Activated T-helper 2 cell treated with anti-CD3 and anti-CD28 coated beads, Interferon-gamma antibody, Interleukin-2, Interleukin-4, amounts not matched to agents 10 μg/mL and 5 μg/mL and 100 μg/mL, durations not matched to agents 14 hours and 24 hours and 36 hours (primary cell): ENCODE measurements at places on chromosomes 6 and 20.

DNA sequence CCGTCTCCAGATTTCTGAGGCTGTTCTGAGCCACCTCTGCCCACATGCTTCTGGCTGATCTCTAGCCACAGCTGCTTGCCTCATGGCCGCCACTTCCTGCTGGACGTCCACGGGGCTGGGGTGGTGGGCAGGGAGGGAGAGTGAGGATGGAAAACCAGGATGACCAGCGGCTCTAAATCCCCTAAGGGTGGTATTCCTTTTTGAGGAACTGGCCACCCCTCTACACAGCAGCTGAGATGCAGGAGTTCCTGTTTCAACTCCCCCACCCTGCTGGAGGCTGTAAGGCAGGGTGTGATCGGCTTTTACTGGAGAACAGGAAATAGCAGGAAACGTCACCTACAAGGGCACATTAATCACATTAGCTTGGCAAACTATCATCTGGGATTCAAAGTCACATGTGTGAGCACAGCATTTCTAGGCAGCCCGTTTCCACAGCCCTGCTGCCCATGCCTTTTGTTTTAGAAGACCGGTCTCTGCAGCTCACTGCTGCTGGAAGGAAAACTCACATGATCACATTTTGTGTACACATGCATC lies 181.6 kb upstream of the ECI2 start:
- DNase-seq: no peak

DNA sequence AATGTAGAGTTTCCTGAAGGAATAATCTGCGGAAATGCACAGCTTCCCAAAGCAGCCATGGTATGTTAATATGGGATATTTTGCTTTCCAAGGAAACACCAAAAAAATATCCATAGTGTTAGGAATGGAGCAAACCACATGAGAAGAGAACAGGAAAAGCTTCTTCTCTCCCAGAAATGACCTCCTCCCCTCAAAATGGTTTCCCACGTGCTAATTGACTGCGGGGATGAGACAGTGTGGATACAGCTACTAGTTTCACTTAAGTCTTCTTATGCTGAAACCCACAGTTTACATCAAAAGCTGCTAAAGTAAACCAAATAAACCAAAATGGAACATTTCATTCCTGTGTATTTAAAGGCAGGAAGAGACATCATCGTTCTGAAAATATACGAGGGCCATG lies 69.4 kb downstream of the FYN start:
- DNase-seq: no peak

- DNase-seq: no peak
Measured at GRCh38 chr20:59428441-59429205, 128.2 kb downstream of the EDN3 start.

DNA sequence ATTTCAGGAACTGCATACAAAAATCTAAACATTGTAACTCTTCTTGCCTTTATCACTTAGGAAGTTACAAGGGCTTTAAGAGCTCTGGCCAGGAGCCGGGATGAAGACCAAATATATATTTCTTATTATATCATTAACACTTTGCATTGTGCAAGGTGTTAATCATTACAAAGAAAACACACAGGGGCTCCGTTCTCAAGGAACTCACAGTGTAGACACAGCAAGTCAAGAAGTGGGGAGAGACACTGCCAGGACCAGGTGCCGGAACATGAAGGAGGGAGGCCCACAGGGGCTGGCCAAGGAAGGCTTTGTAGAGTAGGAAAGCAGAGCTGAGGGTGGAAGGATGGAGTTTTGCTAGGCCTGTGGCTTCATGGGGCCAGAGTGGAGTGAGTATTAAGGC lies 17.4 kb downstream of the ITPR3 start:
- DNase-seq: no peak

GRCh38 chr6:93021235-93021915 lies 398.0 kb downstream of the EPHA7 start:
- no peak for DNase-seq

DNA sequence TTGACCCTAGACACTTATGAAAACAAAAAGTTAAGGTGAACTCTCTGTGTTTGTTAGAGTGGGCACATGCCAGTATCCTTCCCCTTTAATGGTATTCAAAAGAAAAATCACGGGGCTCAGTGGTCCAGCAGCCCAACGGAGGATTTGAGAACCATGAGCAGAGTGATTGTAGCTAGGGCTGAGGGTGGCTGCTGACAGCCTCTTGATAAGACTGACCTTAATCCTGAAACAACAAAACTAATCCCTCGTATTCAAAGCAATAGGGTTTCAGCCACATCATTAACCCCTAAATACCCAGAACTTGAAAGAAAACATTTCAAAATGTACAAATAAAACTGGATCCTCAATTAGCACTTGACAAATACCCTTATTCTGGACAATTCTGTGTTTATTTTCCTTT lies 95.1 kb downstream of the SNAP25 start:
- no peak for DNase-seq

- DNase-seq: no peak
Measured at GRCh38 chr6:120248451-120248850, 898.9 kb upstream of the MAN1A1 start.

DNA sequence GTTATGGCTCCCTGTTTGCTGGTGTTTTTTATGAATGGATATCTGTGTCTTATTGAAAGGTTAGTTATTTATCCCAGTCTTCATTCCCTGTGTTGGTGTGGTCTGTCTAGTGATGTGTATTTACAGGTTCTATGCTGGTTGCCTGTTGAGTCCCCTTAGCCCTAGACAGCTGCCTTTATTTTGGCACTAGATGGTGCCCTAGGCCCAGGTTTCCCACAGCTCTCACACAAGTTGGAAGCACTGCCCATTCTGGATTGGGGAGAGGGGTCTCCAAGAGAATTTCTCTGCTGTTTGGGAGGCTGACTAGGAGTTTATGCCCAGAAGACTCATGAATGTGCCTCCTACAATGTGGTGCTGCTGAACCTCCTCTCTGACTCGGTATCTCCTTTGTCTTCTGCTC lies 12.4 kb downstream of the GRM1 start:
- no peak for DNase-seq

DNA sequence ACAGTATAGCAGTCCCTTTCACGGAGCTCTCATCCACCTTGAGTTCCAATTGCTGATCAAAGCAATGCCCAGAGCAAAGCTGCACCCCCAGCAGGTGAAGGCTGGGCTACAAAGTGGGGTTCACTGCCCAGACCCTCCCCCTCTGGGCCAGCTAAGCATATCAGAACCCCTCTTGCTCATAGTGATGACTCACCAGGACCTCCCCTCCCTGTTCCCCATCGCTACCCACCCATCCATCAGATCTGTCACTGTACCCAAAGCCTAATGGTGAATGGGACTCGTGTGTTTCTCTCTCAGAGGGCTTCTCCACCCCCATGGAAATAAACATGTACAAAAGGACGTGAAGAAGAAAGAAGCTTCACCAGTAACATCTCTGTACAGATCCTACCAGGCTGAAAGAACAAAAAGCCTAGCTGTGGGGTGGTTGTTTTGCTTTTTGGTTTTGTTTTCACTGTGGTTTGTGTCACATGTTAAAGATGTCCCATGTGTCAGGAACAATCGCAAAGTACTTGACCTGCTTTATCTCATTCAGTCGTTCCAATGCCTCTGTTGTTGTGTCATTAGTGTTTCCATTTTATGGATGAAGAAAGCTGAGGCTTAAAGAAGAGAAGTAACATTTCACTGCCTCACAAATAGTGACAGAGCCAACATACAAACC lies 518.5 kb downstream of the CD83 start:
- DNase-seq: no peak

DNA sequence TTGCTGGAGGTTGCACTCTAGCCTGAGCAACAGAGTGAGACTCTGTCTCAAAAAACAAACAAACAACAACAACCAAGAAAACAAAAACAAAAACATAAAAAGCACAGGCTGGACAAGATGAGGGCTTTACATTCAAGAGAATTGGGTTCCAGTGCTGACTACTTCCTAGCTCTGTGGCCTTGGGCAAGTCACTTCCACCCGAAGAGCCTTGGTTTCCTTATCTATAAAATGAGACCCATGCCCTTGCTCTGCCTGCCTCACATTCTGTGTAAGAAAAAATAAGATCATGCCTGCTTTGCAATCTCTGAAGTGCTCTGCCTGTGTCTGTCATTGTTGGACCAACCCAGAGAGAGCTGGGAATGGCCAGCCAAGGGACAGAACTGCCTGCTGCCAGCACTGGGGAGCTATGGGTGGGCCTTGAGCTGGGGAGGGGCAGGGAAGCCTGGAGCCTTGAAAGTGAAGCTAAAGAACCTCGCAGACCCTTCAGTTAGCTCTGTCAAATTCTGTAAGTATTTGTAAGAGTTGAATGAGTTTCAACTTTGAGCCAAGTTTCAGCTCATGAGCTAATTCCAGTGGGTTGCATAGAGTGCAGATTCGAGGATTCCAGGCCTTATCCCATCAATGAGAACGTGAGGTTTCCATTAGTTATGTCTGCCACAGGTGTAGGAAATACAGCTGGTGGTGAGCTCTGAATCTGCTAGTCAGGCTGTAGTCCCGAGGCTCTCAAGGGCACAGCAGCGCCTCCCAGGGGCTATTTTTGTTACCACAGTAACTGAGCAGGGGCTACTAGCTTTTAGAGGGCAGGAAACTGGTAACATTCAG lies 93.2 kb downstream of the DLGAP4 start:
- peak; percentile 24 for DNase-seq

DNA sequence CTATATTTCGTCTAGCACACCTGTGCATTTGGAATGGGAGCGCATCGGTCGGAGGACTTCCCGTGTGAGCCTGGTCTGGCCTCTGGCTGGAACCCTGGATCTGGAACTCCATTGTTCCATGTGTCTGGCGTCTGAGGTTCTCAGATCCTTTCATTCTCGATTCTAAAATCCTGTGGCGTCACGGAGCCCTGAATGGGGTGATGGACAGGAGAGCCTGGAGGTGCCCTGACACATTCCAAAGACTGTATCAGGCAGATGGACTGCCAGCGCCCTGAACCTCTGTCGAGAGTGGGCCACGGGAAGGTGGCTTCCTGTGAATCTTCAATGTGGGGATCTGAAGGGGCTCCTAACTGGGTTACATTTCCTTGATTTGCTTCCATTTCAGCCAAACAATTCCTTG lies 20.6 kb downstream of the MYH7B start:
- DNase-seq: no peak

- no peak for DNase-seq
Measured at GRCh38 chr6:107353773-107354382, 105.5 kb downstream of the PDSS2 start.

DNA sequence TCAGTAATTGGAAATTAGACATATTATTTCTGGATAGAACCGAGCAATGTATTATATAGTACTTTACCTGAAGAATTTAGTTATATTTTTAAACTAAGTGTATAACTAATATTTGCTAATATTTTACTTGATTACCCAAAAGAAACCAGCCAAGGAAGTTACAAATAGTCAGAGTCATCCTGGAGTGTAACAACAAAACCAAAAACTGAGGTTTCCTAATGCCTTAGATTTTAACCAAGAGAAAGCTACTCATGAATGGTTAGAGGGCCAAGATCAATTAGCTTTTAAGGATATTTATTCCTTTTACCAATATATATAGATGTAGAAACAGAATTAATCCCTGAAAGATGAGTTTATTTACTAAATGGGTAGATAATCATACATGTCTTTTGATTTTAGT lies 26.0 kb downstream of the TAB2 start:
- DNase-seq: no peak

DNA sequence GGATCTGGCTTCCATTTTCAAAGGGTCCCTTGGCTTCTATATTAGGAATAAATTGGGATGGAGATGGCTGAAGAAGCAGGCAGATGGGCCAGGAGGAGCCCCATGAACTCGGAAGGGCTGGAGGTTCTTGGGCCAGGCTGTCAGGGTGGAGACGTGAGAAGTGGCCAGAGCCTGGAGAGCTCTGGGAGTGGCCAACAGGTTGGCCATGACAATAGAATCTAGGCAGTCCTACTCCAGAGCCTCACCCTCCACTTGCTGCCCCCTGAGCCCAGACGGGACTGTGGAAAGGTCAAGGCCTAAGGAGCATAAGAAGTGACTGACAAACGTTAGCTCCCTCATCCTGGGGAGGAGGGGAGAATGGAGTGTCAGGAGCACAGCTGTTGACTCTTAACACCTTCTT lies 62.1 kb downstream of the STK35 start:
- DNase-seq: no peak

DNA sequence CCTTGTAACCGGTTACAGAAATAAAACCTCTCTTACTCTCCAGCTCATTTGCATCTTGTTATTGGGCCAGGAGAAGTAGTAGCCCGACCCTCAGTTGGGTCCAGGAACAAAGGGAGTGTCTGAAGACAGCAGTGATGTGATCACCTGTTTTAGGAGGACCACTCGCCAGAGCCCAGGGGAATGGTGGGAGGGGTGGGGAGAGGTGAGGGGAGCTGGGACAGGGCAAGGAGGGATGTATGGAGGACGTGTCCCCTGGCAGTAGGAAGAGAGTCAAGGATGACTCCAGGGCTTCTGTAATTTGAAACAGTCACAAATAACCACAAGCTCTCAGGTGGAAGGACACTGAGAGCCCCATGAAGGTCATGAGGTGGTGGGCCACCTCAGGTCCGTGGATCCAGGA lies 1.4 kb upstream of the PCMTD2 start:
- no peak for DNase-seq

DNA sequence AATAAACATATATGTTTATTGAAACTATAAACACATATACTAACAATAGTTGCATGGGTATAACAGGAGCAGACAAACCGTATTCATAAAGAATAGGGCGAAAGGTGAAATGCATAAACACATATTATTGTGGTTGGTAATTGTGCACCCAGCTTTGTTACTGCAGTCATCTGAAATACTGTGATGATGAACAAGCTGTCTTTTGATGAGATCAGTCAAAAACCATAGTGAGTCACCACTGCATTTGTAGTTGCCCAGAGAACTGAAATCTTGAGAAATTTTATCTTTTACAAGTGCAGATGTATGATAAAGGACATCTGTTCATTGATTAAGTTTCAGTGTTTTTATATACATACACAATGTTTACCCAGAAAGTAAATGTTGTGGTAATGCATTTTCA lies 133.7 kb downstream of the MYO6 start:
- no peak for DNase-seq

DNA sequence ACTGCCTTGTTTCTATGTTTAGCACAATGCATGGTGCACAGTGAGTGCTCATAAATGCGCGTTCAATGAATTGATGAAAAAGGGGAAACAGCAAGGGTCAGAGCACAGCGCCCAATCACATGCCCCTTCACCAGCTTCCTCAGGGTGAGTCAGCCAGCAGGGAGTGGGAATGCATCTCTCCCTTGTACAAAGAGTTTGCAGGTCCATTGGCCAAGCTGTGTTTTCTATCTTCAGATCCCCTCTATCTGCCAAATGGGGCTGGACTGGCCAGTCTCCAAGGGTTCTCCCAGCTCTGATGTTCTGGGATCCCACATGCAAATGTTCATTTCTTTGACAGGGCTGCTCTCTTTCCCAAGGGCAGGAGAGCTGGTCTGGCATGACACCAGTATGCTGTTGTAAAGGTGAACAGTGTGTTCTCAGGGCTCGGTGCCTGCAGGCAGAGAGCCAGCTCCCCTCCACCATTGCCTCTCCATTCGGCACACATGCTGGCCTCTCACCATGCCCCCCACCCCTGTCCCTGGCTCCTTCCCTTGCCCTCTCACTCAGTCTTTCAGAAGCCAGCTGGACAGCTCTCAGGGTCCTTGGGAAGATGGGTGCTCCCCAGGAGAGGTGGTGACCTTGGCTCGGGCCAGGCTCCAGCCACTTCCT lies 25.0 kb downstream of the ANGPT4 start:
- DNase-seq: no peak
